ENCODE measurements at places on chromosomes 1 and 21.
A peak's percentile ranks its signal among the peaks of the same experiment; 100 is the strongest.

GRCh38 chr1:217620814-217621213 lies 10.1 kb downstream of the GPATCH2 start:
- no peak for DNase-seq

GRCh38 chr1:160666079-160666442 lies 19.2 kb upstream of the SLAMF1 start:
- no peak for DNase-seq

- DNase-seq: no peak
Observed at GRCh38 chr1:25922971-25923552, 16.8 kb upstream of the STMN1 start.

DNA sequence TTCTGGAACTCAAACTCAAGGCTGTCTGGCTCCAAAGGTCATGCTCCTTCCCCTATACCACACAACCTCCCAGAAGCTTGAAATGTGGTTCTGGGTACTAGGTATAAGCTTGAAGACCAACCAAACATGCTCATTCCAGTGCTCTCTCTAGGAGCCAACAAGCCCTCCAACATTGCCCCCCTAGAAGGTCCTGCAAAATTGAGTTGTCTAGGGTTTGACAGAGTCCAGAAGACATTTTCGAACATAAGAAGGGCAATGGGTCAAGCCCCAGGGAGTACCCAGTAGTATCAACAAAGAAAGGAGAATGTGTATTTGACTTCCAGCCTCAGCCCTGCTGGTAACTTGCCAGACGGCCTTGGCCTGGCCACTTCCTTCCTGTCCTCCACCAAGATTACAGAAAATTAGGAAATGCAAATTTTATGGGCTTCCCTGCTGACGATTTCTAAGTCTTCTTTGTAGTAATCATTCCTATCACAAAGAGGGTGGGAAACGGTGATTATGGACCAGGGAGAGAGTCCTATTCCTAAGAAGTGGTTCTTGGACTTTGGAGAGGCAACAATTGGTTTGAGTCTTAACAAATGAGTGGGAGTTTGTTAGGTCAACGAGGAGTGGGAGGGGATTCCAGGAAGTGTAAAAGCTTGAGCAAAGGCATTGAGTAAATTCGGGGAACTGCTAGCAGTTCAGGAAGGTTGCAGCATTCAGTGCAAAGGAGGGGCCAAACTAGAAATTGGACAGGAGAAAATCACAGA lies 18.7 kb upstream of the SLAMF1 start:
- peak; percentile 30 for DNase-seq

GRCh38 chr1:241499910-241500309 lies 19.6 kb downstream of the FH start:
- no peak for DNase-seq

DNA sequence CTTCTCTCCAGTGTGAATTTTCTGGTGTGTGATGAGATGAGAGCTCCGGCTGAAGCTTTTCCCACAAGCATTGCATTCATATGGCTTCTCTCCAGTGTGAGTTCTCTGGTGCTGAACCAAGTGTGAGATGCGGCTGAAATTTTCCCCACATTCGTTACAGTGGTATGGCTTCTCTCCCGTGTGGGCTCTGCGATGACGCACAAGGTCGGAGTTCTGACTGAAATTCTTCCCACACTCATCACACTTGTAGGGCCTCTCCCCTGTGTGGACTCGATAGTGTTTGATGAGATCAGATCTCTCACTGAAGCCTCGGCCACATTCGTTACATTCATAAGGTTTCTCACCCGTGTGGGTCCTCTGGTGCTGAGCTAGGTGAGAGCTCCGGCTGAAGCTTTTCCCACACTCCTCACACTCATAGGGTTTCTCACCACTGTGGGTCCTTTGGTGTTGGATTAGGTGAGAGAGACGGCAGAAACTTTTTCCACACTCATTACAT lies 7.4 kb downstream of the ZNF436 start:
- DNase-seq: no peak

DNA sequence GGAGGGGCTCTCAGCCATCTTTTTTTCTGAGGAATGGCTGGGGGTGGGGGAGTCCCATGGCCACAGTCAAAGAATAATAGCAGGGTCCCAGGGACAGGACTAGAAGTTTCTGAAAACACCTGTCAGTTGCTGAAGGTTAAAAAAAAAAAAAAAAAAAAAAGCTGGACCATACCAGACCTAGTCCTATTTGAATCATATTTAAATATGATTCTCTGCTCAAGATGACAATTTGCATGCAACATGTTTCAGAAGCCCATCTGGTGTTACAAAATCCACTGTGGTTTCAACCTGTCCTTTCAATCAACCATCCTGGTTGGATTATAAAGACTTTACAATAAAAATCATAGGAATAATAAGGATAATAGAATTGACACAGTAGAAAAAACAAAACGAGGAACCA lies 153.7 kb downstream of the TENT5C start:
- DNase-seq: no peak

- no peak for DNase-seq
Observed at GRCh38 chr1:37570528-37571334, 14.0 kb downstream of the DNALI1 start.

- no peak for DNase-seq
Observed at GRCh38 chr1:95108792-95109191, 8.4 kb upstream of the TLCD4 start.

DNA sequence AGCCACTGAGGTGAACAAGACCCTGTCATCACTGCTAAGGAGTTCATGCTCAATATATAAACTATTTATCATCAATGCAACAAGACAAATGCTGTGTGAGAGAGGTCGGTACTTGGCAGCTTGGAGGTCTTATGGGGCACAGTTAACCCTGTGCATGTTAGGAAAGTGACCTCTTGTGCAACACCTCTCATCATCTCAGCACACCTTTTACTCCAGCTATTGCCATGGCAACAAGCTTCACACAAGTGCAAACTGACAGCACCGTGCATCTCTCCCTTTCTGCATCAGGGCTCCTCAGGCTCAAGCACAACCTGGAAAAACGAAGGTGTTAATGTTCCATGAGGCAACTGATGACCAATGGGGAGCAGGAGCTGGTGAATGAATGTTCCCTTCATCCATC lies 14.7 kb upstream of the MYSM1 start:
- no peak for DNase-seq

DNA sequence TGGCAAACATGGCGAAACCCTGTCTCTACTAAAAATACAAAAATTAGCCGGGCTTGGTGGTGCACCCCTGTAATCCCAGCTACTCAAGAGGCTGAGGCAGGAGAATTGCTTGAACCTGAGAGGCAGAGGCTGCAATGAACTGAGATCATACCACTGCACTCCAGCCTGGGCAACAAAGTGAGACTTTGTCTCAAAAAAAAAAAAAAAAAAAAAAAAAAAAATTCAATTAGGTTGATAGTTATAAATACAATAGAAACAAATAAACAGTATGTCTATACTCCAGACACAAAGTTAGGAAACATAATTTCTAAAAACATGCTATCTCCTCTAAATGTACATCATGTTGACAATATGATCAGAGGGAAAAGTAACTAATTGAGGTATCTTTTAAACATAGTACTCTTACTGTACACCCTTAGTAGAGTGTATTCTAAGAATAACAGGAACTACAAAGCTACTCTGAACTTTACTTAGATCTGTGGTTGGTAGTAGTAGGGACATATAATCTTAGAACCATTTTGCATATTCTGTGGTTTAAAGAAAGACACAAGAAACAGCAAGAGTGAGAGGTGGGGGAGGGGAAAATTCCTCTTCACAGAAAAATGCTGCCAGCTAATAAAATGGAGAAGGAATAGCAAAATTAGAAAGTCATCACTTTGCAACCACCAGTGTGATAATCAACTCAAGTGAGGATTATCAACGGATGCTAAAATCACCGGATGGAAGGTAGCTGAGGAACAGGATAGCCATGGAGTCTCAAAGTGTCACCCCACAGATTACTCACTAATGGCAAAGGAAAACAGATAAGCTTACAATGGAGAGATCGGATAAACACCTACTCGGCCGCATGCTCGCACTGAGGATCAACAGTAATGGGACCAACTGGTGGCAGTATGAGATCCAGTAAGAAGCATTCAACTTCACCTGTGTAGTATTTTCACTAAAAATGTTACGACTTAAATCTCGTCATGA lies 35.0 kb downstream of the MTOR start:
- DNase-seq: no peak

DNA sequence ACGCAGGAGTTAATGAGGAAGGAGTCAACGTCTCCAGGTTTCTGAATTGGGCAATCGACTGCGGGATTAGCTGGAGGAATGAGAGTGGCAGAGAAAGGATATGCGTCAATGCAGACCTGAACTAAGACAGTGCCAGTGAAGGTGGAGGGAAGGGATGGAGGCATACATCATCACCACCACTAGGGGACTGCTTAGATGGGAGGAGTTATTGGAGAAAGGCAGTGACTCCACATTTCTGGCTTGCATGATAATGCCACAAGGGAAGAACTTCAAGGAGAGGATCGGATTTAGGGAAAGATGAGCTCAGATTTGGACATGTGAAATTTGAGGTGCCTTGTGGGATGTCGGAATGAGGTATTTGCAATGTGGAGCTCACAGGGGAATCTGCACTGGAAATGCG lies 17.5 kb downstream of the VASH2 start:
- DNase-seq: no peak

GRCh38 chr1:21522525-21523038 lies 13.4 kb downstream of the ALPL start:
- DNase-seq: no peak

DNA sequence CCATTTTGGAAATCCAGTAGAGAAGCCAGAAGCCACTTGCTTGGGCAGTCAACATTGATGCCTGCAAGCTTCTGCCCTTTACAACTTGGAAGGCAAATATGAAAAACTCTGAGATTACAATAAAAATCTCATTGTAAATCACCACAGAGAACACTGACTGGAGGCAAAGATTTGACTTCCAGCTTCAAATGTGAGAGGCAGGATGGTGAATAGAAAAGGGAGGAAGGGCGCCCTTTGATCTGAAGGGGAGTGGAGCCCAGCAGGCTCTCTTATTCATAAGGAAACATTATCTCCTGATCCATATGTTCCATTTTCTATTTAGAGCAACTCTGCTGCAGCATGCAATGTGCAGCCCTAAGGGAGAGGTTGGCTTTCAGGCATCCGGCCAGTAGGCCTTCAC lies 348.3 kb downstream of the AJAP1 start:
- no peak for DNase-seq

DNA sequence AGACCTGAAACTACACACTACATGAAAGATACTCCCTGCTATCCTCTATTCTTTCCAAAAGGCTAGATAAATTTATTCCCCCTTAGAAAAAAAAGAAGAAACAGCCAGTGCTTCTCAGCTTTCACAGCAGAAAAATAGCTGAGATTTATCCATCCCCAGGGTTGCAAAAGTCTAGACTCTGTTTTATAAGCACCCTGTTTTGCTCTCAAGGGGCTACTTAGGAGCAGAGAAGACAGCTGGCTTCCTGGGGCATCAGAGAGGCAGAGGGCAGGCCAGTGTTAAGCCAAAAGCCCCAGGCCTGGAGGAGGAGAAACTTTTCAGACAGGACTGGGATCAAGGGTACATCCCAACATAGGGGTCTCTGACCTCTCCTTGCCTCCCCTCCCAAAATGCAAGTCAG lies 3.9 kb downstream of the LAMB3 start:
- no peak for DNase-seq

DNA sequence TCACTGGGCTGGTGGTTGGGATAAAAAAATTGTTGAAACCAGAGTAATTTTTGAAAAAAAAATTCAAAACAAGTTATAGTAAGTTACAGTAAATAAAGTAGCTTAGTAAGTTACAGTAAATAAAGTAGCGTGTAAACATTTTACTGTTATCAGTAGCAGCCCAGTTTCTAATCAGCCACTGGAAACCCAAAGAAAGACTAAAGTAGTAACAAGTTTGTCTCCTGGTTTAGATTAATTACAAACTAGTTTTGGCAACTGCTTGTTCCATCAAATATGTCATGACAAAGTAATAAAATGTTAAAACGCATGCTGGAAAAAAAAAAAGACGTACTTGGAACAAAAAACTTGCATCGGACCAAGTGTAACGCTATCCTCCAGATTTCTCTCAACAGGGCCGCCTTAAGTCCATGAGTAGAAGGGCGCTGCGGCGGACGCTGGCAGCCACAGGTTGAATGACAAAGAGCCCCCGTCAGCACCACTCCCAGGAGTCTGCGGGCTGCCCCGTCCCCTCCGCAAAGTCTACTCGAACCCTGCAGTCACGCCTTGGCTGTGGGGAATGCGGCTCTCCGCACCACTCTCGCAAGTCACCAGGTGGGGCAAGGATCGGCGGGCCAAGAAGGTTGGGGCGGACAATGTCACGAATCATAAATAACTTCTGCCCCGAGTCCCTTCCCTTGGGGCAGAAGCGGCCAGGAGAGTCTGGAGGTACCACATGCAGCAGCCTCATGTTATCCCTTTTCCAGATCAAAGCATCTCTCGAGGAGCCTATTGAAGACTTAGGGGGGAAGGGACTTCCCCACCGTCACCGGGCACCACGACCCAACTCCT lies 837 bp downstream of the SLC16A1 start:
- DNase-seq: peak; percentile 51

- DNase-seq: no peak
Observed at GRCh38 chr1:180762796-180763195, 131.0 kb downstream of the XPR1 start.

DNA sequence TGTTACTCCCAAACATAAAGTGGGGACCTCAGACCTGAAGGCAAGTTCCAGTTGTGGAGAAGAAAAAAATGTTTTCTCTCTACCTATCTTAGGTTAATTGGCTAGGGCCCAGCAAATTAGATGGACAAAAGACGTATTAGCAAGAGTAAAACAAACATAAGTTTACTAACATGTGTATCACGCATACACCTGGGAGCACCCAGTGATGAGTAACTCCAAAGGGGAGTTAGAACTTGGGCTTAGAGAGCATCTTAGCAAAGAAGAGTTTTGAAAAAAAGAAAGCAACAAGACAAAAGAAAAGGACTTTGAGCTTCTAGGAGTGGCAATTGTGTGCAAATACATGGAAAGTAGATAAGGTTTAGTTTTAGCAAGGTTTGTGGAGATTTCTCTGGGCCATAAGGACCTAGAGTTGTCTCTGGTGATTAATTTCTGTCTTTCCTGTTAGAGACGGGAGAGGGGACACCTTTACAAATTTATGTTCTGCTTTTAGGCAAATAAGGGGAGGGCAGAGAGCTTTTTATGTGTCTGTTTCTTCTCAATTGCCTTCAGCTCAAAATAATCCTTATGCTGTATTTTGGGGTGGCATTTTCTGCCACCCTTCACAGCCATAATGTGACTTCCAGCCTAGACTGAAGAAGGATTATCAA lies 76.7 kb upstream of the PTGFRN start:
- no peak for DNase-seq

DNA sequence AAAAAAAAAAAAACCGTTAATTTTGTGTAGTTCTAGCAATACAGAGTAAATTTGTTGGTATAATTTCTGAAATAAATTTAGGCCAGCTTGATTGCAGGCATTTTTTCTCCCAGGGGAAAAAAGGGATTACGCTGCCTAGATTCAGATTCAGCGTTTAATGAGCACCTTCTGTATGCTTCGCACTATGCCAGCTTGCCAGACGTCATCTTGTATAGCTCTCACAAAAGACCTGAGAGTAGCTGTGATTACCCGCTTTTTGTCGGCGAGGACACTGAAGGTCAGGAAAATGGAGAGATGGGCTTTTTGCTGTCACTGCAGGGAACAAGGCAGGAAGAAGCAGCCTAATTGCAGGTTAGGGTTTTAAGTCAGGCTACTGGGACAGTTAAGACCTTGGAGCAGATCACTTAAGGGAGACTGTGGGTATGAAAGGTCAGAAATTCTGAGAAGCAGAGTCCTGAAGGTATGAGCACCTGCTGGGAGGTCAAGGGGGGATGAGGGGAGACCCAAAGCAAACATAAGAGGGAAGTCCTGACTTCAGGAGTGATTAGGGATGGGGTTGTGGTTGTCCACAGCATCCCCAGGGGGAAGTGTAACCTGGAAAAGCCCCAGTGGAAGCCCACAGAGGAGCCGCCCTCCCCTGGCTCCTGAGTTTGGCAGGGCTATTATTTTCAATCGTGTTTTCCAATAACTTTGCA lies 39.0 kb downstream of the TMCC2 start:
- no peak for DNase-seq

Data from CD4-positive, alpha-beta memory T cell (primary cell).